ENCODE measurements at places on chromosomes 1 and 21. TPM values are rescaled to one million over a fixed set of nuclear protein-coding genes. Genes with fewer than 3 reads are reported as not detected.

The SPTA1 gene
- 4.7 TPM for total RNA-seq

The LEFTY1 gene
- total RNA-seq: 0.79 TPM

The SHE gene
- 10.5 TPM for total RNA-seq

The ZDHHC18 gene
- total RNA-seq: 15.1 TPM

The PLA2G2F gene
- total RNA-seq: not detected

GRCh38 chr1:205601205-205601604, 30.6 kb downstream of the ELK4 start:
- no peak for DNase-seq

- no peak for DNase-seq
These were observed 2.5 kb downstream of the RASAL2 start for GRCh38 chr1:178096421-178096820.

DNA sequence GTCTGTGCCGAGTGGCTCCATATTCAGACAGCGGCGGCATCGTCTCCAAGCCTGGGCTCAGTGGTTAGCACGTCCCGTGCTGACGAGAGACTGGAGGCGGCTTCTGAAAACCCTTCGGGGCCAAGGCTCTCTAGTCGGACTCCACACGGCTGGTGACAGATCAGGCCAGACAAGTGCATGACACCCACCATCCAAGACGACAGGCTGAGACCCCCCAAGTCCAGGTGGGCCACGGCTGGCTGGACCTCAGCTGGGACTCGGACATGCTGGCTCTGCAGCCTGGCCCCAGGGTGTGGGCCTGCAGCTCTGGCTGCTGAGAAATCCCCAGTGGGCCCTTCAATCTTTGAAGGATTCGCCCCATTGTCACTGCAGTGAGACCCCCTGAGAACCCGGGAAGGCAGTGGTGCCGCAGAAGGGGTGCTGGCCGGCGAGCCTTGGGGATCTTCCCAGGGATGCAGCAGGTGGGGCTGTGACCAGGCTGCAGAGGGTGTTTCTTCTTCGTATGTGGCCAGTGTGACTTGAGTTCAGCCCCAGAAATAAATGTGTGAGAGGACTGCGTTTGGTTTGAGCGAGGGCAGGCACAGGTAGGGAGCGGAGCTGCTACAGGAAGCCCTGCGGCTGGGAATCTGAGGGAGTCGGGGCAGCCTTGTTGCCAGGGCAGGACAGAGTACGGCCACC, 15.9 kb upstream of the SLC19A1 start:
- DNase-seq: no peak
